Tibial nerve (tissue), 4 donors: ENCODE measurements at places on chromosomes 1 and 21. TPM values are rescaled to one million over a fixed set of nuclear protein-coding genes. Genes with fewer than 3 reads are reported as not detected.

LCE1B gene
- total RNA-seq = not detected

FAM163A gene
- not detected for total RNA-seq

ADAMTS4 gene
- total RNA-seq = 28.8 TPM

UBE2U gene
- total RNA-seq = not detected
